A172 (cell line): ENCODE measurements at places on chromosomes 7 and 10.

GRCh38 chr10:124105045-124105444 is 11.6 kb upstream of the CHST15 start:
- no peak for DNase-seq

GRCh38 chr10:95260909-95261552 is 29.8 kb downstream of the PDLIM1 start:
- peak; percentile 84 for DNase-seq

GRCh38 chr7:24972991-24973390 is 7.0 kb downstream of the OSBPL3 start:
- no peak for DNase-seq

DNA sequence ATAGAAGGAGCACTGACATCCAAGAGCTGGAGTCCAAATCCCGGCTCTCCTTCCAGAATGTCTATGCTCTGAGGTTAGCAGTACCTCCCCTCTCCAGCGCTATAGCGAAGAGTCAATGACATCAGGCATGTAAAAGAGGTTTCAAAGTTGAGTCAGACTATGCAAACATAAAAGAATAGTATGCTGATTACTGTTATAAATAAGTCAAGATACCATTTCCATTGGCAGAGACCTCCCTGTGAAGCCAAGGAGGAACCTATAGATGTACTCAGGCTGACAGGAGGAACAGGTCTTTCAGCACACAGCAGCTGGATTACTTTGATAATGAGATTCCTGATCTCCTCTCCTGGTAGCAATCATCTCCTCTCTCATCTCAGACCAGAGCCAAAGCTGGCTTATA is 103.9 kb upstream of the EFCAB10 start:
- no peak for DNase-seq

DNA sequence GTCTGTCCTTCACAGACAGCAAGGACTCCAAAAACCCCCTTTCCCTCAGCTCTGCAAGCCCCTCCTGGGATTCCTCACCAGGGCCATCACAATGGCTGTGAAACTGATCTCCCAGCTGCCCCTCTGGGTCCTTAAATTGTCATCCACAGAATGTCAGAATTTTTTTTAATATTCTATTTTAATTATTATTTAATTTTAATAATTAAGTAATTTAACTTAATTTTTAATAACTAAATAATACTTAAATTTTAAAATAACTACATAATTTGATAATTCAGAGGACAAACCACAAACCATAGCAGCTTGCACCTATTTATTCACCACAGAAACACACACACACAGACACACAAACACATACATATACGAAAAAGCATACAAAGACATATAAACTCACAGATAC is 565.8 kb upstream of the COBL start:
- DNase-seq: no peak

DNA sequence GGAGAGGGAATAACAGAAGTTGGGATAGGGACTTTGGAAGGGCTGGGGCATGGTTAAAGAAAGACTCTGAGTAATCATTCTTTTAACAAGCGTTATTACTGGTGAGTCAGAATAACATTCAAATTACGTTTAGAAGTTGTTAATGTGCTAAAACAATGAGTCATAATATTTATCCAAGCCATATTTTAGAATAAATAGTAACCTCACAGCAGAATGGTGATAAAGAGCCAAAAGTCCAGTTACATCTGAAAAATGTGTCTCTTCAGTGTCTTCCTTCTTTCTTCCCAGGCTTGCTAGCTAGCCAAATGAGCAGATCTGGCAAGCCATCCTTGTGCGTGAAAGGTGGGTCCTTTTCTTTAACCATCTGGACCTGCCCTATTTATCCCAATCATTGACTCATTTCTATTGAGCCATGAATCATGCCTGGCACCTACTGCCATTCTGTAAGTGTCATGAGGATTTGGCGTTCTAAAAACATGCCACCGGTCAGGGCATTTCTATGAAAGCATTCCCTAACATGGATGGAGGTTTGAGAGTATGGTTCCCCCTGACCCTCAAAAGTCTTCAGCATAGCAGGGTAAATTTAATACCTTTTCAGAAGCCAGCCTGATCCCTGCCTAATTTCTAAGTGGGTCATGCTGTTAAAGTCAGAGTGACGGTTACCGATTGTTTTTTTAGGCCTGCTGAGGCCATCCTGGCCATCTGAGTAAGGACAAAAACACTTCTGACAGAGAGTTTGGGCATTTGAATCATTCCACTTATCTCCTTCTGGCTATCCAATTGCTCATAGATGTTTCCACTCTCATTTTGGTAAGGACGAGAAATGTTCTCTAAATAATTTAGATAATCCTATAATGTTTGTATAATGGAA is 26.9 kb downstream of the MYPN start:
- peak; percentile 92 for DNase-seq
